ENCODE measurements at places on chromosomes 2 and 18.

DNA sequence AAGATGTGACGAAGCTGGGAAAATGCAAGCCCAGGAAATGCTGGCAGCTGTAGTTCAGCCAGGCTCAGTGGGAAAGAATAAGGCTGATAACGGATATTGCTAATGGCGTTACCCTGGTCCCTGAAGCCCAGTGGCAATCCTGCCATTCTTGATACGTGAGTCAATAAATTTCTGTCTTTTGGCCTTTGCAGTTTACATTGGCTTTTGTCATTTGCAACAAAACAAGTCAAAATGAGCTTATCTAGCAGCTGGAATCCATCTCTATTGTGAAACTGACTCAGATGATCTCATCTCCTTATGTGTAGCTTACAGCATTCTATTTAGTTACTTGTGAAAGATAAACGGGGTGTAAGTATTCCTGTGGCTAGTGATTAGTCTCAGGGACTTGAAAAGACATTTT is 43.8 kb downstream of the ARL6IP6 start:
- DNase-seq: no peak

GRCh38 chr2:20609349-20609994 is 41.4 kb downstream of the HS1BP3 start:
- DNase-seq: no peak

GRCh38 chr2:72794572-72794971 is 31.3 kb downstream of the EXOC6B start:
- DNase-seq: no peak

DNA sequence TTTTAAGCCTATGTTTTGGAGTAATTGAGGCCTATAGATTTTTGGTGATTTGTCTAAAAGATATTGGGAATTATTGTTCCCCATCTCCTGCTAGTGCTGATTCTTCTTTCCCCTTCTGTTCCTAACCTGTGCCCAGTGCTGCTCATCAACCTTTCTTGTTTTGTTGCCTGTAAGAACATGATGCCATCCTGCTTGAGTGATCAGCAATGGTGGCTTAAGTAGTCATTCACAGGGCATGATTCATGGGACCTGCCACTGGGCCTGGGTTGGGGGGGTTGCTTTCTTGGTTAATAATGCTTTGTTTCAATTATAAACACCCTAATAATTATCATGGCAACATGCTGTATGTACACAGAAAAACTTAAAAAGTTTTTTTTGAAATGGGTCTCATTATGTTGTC is 562.9 kb upstream of the SETBP1 start:
- DNase-seq: no peak

DNA sequence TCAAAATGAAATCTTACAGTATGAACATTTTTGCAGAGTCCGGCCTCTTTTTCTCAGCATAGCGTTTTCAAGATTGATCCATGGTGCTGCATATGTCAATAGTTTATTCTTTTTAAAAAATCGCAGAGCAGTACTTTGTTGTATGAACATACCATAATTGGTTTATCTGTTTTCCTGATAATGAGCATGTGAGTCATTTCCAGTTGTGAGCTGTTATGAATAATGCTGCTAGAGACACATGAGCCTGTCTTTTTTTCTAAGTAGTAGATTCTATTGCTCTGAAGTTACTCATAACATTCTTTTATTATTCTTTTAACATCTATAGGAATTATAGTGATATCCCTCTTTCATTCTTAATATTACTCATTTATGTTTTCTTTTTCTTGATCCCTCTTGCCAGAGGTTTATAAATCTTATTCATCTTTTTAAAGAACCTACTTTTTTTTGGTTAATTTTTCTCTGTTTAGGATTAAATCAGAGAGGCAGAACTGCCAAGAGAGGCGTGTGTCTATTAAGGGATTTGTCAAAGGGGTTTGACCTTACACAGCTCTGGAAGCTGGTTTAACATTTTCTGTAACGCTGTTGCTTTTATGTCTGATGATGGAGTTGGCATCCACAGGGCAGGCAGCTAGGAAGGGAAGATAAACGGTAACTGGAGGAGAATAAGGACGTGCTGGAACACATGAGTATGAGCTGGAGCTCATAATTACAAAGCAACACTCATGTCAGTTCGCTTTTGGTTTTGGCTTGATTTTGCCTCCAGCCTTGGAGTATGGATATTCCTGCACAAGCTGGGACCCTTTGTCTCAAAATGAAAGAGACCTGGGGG is 47.4 kb downstream of the MGAT5 start:
- DNase-seq: no peak

- DNase-seq: no peak
These were observed 66.6 kb downstream of the TWSG1 start for GRCh38 chr18:9401176-9401575.

DNA sequence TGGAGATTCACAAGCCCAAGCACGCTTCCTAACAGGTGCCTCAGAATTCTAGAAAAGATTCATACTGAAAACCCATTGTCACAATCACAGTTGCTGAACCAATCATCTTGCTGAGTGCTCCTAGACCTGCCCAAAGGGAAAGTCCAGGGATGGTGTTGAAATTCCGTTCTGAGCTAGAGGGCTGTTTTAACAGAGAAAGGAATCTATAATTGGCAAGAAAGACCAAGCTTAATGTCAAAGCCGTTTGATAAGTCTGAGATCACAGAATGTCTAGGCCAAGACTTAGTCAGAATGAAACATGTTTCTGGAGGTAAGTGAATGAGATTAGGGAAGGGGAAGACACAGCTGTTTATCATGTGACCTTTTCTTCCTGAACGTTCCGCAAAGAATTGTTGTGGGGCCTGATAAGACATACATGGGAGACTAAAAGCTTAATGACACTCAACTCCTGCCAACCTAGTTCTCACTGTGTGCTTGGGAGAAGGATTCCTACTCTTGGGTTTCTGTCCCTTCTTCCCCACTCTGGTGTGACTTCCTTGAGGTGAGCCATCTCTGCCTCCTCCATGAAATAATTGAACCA is 27.5 kb downstream of the PMAIP1 start:
- no peak for DNase-seq

DNA sequence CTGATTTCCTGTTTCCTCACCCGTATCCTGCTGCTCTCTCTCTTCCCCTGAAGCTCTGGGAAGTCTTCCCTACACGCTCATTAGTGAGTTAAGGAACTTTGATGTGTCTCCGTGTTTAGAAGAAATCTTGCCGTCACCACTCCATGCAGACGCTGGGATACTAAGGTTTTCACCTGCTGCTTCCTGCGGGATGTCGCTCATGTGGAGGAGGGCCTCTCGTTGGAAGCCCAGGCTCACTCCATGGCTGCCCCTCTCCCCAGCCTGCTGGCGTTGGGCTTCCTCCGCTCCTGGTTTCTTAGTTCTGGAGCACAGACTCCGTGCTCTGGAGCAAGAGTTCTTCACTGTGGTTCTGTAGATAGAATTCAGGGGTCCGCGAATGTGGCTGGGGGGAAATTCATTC is 326.3 kb downstream of the GBX2 start:
- DNase-seq: no peak

GRCh38 chr2:124875627-124876244 is 850.6 kb downstream of the CNTNAP5 start:
- DNase-seq: no peak

DNA sequence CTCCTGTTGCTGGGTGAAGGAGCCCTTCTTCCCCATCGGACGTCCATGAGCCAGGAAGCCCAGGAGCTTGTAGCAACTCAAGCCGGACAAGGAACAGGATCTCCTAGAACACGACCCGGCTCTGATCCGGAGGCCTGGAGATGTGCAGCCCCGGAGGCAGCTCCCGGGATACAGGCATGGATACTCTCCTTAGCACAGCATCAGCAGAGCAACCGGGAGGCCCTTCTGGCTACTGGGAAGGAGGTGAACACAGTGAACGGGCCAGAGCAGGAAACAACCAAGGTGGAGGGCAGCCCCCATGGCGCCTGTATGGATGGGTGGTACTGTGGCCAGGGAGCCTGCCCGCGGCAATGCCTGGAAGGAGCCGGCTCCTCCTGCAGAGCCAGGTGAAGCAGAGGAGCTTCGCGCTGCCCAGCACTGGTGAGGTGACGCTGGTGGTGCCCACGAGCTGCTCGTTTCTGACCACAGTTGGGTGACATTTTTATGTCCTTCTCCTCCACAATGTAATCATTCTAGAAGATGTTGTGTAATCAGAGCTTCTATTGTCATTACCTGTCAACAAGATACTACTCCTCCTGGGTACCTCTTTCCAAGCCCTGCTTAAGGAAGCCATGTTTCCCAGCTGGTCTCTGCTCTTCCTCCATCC is 94.3 kb downstream of the TWIST2 start:
- DNase-seq: no peak

DNA sequence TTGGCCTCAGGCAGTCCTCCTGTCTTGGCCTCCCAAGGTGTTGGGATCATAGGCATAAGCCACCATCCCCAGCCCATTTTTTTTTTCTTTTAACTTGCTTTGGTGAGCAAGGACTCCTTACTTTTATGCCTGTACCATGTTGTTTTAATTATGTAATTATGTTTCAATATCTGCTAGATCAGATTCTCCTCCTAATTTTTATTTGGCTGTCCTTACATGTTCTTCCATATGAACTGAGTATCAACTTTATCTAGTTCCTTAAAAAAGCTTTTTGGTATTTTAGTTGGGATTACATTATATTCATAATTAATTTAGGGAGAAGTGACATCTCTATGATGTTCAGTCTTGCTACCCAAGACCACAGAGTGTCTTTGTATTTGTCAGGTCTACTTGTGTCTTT is 16.3 kb downstream of the GPN1 start:
- DNase-seq: no peak

DNA sequence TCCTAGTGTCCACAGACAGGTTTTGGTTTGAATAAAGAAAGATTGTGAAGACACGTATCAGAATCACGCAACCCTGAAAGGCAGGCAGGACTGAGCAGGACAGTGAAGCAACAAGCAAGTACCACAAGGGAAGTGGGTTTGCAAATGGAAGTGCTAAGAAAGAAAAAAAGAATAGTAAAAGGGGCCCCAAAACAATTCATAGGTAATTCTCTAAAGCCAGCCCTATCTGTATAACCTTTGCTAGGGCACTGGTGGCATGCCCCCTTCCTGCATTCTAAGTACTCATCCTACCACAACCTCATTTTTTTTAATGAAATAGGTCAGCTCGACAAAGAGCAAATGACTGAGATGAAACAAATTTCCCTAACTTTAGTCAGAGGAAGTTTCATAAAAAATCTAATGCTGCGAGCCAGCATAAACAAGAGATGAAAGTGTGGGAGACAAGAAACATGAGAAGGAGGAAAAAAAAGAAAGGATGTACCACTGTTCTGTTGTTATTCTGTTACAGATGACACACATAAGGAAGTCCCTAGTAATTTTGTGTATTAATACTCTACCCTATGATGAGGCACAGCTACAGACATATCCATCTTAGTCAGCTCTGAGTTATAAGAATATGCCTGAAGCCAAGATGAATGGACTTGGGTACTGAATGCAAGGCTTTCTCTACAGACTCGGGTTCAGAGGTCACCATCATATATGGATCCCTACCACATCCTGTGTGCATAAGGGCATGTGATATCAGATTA is 32.2 kb downstream of the IKZF2 start:
- DNase-seq: no peak

DNA sequence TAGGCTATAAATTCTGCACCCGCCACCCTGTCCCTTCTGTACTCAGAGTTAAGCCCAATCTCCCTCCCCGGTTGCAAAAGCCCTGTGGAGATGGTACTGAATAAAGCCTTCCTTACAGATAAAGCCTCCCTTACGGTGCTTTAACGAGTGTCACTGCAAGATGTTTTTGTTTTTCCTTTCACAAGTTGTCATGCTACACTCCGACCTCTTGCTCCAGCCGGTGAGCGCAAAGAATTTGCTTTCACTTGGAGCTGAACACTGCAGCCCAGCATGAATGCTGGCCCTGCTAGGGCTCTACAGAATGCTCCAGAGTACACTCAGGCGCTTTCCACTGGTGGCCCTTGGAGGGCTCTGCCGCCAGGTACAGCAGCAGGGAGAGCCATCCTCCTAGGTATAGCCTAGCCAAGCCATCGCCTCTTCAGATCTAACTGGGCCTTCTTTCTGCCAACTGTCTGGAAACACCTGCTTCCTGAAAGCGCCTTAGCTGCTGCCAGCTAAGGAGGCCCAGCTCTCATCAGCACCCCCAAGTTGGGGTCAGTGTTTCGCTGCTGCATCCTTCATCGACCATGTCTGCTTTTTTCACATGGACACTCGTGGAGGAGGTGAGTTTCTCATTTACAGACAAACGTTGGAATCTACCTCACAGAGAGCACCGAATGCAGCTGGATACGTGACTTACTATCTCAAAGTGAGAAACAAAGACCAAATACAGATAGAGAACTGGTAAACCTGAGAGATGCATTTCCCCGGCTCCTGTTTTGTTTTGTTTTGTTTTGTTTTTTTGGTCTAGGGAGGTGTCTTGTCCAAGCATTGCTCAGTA is 13.4 kb upstream of the CREG2 start:
- DNase-seq: no peak

DNA sequence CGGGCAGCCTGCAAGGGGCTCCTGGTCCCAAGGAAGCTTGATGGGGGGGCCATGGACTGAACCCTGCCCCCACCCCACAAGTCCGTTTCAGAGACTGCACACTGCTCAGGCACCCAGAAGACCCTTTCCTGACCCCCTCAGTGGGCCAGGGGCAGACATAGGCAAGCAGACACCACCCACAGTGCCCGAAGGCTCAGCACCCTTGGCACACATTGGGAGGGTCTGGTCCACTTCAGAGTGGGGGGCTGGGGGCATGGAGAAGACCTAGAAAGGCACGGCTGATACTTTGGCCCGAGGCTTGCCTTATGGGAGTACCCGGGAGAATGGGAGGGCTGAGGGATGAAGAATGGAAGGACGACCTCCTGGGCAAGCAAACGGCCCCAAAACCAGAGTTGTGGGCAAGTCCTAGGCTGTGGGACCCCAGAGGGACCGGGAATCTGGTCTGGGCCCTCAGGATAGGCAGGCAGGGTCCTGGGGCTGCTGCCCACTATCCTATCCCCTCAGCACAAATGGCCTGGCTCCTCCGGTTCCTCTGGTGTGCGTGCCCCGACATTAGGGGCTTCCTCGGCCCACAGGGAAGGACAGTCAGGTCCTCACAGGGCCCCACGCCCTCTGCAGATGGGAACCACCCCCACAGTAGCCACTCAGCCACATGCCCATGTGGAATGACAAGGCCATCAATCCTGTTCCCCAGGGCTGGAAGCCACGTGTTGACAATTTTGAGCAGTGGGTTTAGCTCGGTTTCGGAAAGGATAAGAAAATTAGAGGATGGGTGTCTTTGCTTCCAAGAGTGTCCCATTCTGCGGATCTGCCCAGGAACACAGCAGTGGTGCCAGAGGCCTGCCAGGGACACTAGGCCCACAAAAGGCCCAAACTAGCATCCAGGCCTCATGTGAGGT is 15.0 kb upstream of the GPC1 start:
- no peak for DNase-seq

- no peak for DNase-seq
These were observed 35.5 kb downstream of the PNO1 start for GRCh38 chr2:68193144-68193543.
